ENCODE measurements at places on chromosomes 7 and 10. TPM values are rescaled to one million over a fixed set of nuclear protein-coding genes. Genes with fewer than 3 reads are reported as not detected.

DNA sequence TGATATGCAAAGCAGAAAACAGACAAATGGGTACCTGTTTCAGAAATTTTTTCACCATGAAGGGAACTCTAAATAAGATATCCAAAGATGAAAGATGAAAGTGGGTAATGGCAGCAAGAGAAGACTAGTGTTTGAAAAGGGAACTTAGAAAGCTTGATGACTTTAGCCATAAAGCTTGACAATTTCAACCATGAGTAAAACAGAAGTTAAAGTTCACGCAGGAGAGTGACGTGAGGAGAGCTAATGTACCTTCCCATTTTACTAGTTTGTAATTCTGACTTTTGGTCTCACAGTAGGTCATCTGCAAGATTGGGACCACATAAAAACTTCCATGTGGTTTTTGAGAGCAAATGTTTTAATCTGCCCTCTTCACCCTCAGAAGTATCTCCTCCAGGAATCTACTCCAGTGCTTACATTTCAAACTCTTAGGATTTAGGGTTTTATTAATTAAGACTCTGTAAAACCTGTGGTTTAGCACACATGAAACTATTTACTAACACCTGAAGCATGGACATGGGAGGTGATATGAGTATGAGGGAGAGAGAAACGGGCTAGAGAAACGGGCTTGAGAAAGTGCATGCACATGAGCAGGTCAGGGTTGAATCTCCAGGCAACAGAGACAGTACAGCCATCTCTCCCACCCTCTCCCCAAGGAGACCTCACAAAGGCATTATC is 24.4 kb upstream of the GIMAP2 start:
- no peak for DNase-seq

GRCh38 chr7:12450615-12451014 is 47.0 kb upstream of the VWDE start:
- DNase-seq, result no peak

DNA sequence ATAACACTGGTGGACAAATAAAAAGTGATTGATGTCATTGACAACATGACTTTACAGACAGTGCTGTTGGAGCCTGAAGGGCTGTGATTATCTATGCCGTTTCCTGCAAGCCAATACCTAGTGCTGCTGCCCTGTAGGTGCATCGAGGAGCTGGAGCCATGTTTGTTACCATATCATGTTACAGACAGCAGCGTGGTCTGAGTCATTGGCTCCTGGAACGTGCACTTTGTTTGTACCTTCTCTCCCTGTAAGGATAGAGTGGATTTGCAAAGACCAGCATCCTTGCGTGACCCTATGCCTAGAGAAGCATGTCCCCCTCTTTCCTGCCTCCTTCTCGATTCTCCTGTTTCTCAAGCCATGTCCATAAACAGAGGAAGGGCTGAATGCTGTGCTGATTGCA is 597.2 kb downstream of the TYW1 start:
- DNase-seq, result no peak

DNA sequence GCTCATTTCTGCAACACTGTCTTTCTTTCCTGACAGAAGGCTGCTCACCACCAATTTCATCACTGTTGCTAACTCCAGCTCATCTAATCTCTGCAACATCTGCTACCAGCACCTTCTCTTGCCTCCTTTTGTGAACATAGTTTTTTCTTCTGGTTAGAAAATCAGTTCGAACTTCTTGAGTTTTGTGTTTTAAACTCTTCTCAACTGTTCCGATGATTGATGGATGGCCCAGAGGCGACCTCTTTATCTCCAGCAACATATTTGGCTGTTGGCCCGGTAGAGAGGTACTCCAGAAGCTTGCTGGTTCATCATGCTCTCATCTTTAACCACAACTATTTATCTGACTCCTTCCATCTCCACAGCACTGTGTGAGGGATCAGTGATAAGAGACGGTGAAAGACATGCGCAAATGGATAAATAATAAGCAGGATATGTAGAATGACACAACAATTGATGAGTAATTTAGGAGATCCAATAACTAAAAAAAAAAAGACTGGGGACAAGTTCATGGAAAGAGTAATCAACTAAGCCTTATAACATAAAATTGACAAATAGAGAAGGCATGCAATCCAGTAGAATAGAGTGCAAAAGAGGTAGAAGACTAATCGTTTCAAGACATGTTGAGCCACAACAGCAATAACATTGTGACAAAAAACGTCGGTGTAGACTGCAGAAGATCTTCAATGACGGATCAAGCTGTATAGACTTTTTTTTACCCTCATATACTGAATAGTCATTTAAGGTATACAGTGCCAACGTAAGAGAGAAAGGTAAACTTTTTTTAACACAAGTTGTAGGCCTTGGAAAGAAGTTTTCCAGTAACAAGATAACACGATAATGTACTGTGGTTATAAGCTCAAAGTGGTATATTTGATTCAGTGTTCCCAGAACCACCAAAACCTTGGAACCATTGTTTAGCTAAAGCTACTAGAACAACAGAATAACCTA is 152.2 kb downstream of the CRPPA start:
- no peak for DNase-seq

- DNase-seq, result no peak
These were observed 302.7 kb upstream of the MEOX2 start for GRCh38 chr7:15989194-15989593.

DNA sequence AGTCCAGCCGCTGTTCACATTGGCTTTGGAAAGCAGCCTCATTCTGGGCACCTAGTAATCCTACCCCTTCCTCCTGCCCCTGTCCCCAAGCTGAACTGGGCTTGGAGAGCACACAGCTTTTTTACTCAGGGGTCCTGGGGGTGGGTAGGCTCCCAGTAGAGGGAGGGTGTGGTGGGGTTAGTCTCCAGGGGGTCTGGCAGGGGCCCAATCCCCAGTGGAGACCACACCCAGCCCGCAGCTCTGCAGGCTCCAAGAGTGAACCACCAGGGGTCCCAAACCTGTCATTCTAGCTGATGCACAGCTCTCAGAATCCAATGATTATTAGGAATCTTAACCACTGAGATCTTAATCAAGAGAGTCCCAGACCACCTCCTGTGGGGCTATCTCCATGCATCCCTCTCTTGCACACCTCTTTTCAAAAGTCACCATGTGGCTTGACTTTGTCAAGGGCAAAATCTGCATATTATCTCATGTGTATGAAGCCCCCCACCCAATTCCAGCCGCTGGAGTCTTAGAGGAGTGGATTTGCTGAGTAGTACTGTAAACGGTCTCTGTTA is 2.7 kb downstream of the HOXA11 start:
- no peak for DNase-seq

- no peak for DNase-seq
These were observed 38.8 kb upstream of the SEPTIN7 start for GRCh38 chr7:35761871-35762677.

DNA sequence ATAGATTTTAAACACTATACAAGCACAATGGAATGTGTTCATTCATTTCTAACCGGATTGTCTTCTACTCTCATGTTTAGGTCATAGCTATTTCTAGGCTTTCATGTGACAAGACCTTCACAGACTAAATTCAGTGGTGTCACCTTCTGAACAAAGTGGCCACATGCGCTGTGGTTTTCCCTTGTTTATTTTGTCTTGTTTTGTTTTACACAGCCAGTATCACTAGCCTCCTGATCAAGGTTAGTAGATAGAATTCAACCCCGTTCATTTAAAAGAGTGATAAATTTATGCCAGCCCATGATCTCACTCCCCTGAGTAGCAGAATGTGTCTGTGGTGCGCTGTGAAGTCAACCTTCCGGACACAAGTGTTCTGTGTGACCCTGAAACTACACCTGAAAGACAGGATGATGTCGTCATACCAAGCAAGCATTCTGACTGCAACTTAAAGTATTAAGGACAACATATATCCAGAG is 209.1 kb downstream of the CREB5 start:
- no peak for DNase-seq

Gene BICC1
- 2.9 TPM for total RNA-seq

Gene TMEM140
- 11.9 TPM for total RNA-seq

Gene OR9A4
- total RNA-seq, result not detected

Gene DRGX
- not detected for total RNA-seq

Gene OPN1SW
- total RNA-seq, result not detected

Measured in colonic mucosa (tissue), 4 donors.